ENCODE measurements at places on chromosomes 16 and 17.

DNA sequence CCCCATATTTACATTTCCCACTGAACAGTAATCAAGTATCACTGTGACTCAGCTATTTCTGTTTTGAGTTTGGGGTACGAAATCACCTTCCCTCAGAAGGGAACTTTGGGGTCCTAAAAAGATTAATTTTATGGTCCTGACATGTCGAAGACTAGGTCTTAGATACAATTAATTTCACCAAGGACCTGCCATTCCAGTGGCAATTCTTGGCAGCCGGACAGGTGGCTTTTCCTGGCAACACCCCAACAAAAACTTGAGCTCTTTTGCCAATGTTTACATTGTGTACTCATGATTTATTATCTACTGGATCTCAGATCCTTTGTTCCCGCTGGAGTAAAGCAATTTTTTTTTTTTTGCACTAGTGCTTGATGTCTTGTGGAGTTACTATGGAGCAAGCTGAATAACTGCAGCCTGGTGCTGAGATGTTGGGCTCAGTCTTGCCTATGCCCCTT is 14.4 kb downstream of the SLFN5 start:
- no peak for DNase-seq

GRCh38 chr16:24955975-24956731 is 59.0 kb downstream of the ARHGAP17 start:
- DNase-seq: no peak

GRCh38 chr16:73553941-73554660 is 506.2 kb upstream of the ZFHX3 start:
- DNase-seq: no peak

DNA sequence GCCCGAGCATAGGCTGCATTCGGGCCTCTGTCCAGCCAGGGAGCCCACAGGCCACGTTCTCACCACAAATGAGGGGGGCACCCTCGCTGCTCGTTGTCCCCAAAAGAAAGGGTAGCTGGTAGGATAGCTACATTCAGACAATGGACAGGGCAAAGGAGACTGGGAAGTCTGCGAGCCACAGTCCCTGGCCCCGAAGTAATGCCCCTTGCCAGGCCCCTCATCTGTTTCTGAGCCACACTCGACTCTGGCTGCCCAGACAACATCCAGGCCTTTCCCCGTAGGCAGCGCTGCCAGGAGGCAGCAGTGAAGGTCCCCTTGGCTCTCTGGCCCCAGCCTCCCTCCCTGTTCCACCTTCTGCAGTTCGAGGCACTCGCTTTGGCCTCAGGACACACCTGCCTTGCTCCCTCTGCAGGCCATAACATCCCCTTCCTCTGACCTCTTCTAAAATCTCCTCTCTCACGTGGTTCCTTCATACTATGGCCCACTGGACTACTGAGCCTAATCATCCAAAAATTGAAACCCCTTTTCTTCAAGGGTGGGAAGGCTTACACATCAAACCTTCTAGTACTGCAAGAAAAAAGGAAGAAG is 12.2 kb downstream of the AIPL1 start:
- no peak for DNase-seq

- DNase-seq: no peak
These were observed 1.1 kb downstream of the ABCA10 start for GRCh38 chr17:69227541-69227940.

DNA sequence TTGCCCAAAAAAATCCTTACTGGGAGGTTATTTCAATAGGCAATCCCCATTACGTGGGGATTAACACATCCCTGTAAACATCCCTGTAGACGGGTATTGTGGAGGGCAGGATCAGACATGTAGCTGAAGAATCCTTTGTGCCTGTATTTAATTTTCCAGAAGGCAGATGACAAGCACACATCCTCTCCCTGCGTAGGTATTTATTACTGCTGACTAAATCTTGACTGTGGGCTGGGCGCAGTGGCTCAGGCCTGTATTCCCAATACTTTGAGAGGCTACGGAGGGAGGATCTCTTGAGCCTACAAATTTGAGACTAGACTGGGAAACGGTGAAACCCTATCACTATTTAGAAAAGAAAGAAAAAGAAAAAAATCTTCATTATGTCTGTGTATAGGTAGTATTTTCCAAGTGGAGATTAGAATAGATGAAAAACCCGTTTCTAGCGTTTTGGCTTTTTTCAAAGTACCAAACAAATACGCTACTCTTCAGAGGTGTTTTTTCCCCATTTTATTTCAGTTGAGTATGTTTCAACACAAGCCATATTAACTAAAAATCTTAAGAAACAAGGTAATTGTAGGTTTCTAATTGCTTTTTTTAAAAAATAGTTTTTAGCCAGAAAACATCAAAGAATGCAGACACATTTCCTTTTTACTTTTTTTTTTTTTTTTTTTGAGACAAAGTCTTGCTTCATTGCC is 1.5 kb upstream of the MARF1 start:
- DNase-seq: no peak

Measured in bone marrow (tissue), 2 donors.